Thymus (tissue), 14 donors: ENCODE measurements at places on chromosomes 4 and X.

DNA sequence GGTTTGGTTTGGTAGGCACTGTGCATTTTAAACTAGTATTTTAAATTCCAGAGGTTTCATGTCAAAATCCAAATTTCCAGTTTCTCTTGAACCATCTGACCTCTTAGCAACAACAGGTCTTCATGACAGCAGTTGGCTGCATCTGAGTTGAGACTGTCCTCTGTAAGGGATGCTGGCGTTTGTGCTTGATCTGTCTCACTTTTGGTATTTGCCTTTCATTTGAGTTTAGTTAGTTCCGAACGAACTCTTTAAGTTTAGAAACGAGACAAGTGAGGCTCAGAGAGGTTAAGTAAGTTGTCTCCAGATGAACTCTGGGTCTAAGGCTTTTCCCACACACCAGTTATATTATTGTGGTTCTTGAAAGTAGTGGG is 29.1 kb downstream of the SPARCL1 start:
- DNase-seq: no peak
- no peak overlapping the region for H3K4me3 ChIP-seq
- H3K27me3 ChIP-seq: no peaks in the 10 kb centered on the region
- no peaks in the 10 kb centered on the region for H3K4me1 ChIP-seq
- H3K27ac ChIP-seq: no peak overlapping the region

- H3K36me3 ChIP-seq: no peaks in the 10 kb centered on the region
- no peak for DNase-seq
- H3K27me3 ChIP-seq: no peaks in the 10 kb centered on the region
- peaks cover 19% of the 10 kb centered on the region for H3K4me1 ChIP-seq
- H3K27ac ChIP-seq: peak overlapping the region; percentile 9
- H3K4me3 ChIP-seq: no peak overlapping the region
These were observed 4.3 kb upstream of the CLNK start for GRCh38 chr4:10688846-10689245.

- H3K4me1 ChIP-seq: no peaks in the 10 kb centered on the region
- no peaks in the 10 kb centered on the region for H3K36me3 ChIP-seq
- DNase-seq: no peak
- H3K27me3 ChIP-seq: no peaks in the 10 kb centered on the region
- H3K27ac ChIP-seq: no peak overlapping the region
These were observed 201.6 kb downstream of the QDPR start for GRCh38 chr4:17310269-17310652.

GRCh38 chrX:15194146-15194545 is 75.7 kb downstream of the ASB9 start:
- H3K27me3 ChIP-seq: no peaks in the 10 kb centered on the region
- DNase-seq: no peak
- H3K4me3 ChIP-seq: no peak overlapping the region
- H3K27ac ChIP-seq: no peak overlapping the region

DNA sequence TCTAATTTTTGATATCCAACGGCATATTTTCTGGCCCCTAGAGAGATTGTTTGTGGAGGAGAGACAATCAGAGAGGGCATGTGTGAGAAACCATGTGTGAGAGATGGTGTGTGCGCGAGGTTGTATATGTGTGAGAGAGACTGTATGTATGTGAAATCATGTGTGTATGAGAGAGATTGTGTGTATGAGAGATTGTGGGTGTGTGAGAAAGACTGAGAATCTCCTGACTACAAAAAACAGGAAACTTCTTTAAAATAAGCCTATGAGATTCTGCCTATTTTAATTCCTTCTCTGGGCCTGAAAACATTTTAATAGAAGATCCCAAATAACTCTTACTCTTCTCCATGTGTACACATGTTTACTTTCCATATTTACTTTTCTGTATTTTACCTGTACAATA is 1.5 kb upstream of the FAM241A start:
- no peak overlapping the region for H3K4me3 ChIP-seq
- no peaks in the 10 kb centered on the region for H3K27me3 ChIP-seq
- no peaks in the 10 kb centered on the region for H3K36me3 ChIP-seq
- no peaks in the 10 kb centered on the region for H3K4me1 ChIP-seq
- DNase-seq: no peak
